ENCODE measurements at places on chromosomes 4 and X. TPM values are rescaled to one million over a fixed set of nuclear protein-coding genes. Genes with fewer than 3 reads are reported as not detected.

Gene GPAT3
- 7.7 TPM for total RNA-seq

Gene CLDN2
- not detected for total RNA-seq

Gene XKRX
- total RNA-seq: under 0.01 TPM

Gene SPRY1
- total RNA-seq: 13.6 TPM

Gene PWWP3B
- 0.74 TPM for total RNA-seq

Gene DCAF12L1
- total RNA-seq: not detected

Gene ANOS1
- under 0.01 TPM for total RNA-seq

Gene PFKFB1
- total RNA-seq: under 0.01 TPM

Gene PAGE5
- 1.4 TPM for total RNA-seq

Gene ZNF157
- total RNA-seq: not detected

Gene MGAT4D
- total RNA-seq: not detected

Gene PCDH7
- total RNA-seq: 52.8 TPM

Gene PGAM4
- total RNA-seq: not detected

Gene SCD5
- 12.9 TPM for total RNA-seq

All from smooth muscle cell of bladder (primary cell).